ENCODE measurements at places on chromosomes 3 and 15. TPM values are rescaled to one million over a fixed set of nuclear protein-coding genes. Genes with fewer than 3 reads are reported as not detected.

BTBD1 gene
- 17.8 TPM for total RNA-seq

- no peak for DNase-seq
These were observed 30.9 kb downstream of the FRMD4B start for GRCh38 chr3:69354948-69355347.

ALDH1A3 gene
- 4.0 TPM for total RNA-seq

C3orf49 gene
- total RNA-seq: not detected

DNA sequence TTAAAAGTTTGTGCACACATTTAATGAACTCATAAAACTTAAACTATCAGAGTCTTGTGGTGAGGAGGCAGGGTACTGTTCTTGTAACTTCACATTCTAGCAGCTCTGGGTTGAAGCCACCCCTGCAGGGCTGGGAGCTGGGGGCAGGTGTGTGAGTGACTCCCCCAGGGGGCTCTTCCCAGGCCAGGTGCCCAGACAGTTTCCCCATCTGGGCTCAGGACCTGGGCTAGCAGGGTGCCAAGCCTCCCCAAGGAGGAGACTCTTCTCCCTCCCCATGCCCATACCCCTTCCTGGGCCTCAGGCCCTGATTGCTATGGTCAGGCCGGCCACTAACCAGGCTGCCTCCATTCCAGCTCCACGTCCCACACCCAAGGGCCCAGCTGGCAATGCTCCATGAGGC lies 22.0 kb upstream of the CHCHD6 start:
- peak; percentile 39 for DNase-seq

KCNMB3 gene
- total RNA-seq: 1.7 TPM

ROBO1 gene
- total RNA-seq: 3.1 TPM

DNA sequence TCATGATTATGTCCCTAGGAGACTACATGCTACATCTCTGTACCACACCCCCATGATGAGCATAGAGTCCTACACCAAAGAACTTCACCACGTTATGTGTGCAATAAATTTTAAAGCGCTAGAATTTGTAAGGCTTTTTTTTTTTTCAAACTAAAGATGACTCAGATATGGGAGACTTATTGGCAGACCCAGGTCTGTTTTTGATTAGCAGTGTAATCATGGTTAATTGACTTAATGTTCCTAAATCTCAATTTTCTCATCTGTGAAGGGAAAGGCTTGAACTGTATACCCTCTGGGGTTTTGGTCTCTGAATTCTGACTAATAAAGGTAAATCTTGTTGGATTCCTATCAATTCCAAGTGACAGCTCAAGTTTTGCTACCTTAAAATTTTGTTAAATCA lies 26.4 kb downstream of the ABI3BP start:
- DNase-seq: no peak

GRCh38 chr15:29045717-29046116 lies 159.9 kb downstream of the APBA2 start:
- no peak for DNase-seq

AMIGO3 gene
- total RNA-seq: not detected

BAHD1 gene
- 12.8 TPM for total RNA-seq

C3orf22 gene
- total RNA-seq: not detected

GOLGA8J gene
- 0.10 TPM for total RNA-seq

DNA sequence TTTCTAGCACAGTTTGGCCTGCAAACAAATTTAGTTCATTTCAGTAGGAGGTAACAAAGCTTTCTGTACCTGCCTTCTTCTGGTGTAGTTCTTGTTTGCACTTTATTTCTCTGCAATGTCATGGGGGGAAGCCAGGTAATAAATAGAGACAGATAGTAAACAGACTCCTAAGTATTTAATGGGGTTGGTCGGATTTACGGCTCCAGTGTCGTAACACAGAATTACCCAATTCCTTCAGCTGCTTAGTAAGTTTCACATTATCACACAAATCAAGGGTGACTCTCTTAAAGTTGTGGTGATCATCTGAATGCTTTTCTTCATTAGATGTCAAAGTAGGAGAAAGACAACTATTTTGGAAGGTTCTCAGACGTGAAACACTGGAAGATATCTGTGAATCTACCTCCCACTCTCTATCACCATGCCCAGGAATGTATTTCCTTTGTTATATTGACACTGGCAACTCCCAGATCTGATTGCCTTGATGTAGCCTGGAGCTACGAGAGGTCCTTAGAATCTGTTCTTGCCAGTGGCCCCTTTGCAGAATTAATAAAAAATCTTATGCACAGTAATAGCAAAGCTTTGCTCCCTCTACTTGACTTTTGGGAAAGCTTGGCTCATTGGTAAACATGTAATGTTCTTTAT lies 25.0 kb upstream of the TMC3 start:
- no peak for DNase-seq

GRCh38 chr3:16266714-16267113 lies 1.7 kb downstream of the OXNAD1 start:
- no peak for DNase-seq

SLC22A14 gene
- total RNA-seq: not detected

ZMYND10 gene
- total RNA-seq: 1.7 TPM

DNA sequence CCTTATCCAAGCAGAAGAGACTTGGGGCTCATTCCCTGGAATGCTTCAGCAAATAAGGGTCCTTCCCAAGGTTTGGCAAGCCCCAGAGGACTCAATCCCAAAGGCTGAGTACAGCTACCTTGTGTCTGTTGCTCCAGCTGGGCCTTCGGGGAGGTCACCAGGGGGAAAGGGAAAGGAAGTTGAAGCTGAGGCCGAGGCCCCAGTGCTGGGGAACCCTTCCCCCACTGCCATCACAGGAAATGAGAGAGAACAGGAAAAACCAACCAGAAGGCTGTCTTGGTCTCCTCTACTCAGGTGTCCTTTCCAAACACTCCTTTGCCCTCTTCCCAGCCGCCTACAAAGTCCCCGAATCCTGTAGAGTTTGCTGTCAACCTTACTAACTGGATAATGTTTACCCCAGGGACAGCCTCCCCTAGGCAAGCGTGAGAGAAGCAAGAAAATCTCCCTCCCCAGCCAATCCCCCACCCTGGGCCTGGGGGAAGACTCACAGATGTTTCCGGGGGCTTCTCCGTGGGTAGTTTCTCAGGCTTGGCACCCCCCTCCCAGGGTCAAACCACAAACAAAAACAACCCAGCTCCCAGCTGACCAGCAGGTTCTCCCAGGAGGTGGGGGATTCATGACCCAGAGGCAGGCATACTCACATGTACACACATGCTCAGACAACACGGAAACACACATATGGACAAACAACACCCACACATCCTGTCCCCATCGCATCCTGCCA lies 5.5 kb downstream of the CSRNP1 start:
- peak; percentile 52 for DNase-seq

- DNase-seq: no peak
These were observed 330 bp upstream of the TBC1D2B start for GRCh38 chr15:78077871-78078210.

TMEM108 gene
- not detected for total RNA-seq

DNA sequence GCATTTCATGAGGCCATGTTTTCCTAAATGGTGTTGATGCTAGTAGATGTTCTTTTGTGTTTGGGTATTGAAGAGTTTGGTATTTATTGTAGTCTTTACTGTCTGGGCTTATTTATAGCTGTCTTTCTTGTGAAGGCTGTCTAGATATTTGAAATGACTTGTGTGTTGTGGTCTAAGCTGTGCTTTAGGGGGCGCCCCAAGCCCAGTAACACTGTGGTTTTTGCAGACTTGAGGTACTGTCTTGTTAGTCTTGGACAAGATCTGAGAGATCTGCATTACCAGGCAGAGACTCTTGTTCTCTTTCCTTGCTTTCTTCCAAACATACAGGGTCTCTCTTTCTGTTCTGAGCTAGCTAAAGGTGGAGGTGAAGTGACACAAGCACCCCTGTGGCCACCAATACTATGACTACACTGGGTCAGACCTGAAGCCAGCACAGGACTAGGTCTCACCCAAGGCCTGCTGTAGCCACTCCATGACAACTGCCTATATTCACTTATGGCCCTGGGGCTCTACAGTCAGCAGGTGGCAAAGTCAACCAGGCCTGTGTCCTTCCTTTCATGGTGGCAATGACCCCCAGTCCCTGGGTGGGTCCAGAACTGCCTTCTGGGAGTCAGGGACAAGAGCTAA lies 152.1 kb upstream of the TBC1D5 start:
- no peak for DNase-seq

GRCh38 chr3:139620438-139620837 lies 57.3 kb downstream of the NMNAT3 start:
- no peak for DNase-seq

GRCh38 chr3:141122455-141123030 lies 71.4 kb downstream of the SPSB4 start:
- DNase-seq: no peak

IGF2BP2 gene
- total RNA-seq: 1.2 TPM

- no peak for DNase-seq
These were observed 20.9 kb downstream of the FSTL1 start for GRCh38 chr3:120429921-120430361.

GRCh38 chr3:186180151-186180550 lies 71.3 kb upstream of the ETV5 start:
- DNase-seq: no peak

DNA sequence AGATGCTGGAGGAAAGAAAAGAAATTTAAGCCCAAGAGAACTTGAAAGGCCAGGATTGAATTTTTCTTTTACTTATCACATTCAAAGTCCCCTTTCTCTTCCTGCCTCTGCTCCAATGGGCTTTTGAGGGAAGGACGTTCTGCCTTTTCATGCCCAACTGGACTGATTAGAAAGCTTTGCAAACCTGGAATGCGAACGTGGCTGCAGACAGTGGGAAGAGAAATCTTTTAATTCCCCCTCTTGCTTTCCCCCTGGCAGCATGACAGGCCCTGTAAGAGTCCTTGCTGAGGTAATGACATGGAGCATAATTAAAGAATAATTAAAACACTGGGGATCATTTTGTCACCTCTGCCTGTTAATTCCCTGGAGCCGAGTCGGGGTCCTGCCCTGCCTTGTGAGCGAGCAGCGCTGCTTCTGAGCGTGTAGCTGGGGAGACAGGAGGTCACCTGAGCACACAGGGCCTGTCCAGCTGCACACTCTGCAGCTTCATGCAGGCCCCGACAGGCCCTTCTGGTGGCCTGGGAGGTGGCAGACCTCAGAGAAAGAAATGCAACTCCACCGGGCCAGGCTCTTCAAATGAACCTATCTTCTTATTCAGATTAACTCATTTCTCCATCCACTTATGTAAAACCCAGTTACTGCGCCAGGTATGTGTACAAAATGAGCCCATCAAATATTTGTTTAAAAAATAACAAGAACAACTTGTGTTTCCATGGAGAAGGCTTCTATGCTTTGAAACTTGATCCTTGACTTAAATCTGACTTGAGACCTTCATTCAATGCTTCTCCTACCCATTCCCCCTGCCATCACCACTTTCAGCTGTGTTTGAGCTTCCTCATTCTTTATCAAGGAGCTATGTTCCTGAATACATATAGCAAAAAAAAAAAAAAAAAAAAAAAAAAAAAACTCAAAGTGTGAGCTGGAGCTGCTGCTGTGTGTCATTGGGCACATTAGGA lies 628.2 kb upstream of the CFAP20DC start:
- no peak for DNase-seq

DNA sequence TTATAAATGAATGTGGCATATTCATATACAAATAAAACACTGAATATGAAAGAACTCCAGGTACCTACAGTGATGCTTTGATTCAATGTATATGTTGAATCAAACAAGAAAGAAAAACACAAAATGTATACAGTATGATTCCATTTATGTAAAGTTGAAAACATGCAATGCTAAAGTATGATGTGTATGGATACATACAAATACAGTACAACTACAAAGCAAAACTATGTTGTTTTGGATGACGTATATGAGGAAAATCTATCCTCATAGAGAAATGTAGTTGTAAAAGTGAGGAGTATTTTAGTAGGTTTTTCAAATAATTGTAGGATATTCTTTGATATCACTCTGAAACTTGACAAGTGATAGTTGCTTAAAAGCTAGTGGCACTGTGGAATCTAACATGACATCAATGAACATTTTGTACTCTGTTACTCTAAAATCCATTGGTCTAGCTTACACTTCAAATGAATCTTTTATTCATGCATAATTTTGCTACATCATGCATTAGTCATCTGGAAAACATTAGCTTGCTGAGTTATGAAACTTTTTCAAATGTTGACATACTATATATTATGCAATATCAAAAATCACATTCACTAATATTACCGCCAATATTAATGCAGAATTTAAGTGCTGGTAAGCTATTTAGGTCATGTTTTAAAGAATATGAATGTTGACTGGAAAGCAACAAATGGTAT lies 278.1 kb upstream of the CHRNA7 start:
- DNase-seq: no peak

DNA sequence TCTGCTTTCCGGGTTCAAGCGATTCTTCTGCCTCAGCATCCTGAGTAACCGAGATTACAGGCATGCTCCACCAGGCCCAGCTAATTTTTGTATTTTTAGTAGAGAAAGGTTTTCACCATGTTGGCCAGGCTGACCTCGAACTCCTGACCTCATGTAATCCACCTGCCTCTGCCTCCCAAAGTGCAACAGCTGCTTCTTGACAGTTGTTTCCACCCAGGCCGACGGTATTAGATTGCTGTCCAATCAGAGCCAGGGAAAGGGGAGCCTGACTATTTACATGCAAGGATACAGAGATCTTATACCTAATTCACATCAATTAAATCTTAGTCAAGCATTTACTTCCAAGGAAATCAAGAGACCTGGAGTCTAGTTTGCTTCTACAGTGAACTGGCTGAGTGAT lies 4.0 kb upstream of the CAPN3 start:
- DNase-seq: no peak

ALDH1A2 gene
- 29.0 TPM for total RNA-seq

DNA sequence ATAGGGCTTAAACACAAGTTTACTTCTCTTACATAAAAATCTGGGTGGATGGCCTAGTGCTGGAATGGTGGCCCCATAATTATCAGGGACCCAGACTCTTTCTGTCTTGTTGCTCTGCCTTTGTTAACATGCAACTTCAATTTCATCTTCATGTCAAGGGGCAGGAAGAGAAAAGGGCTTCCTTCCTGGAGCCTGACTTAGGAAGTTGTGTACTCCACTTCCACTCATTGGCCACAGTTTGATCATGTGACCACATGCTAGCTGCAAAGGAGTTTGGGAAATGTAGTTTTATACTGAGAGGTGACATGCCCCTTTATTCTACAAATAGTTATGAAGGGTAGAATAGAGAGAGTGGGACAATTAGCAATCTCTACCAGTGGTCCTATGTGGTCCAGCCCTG lies 39.3 kb downstream of the RHCG start:
- DNase-seq: no peak

NLGN1 gene
- total RNA-seq: not detected

NXPE3 gene
- 1.3 TPM for total RNA-seq

ERICH6 gene
- total RNA-seq: not detected

PXYLP1 gene
- 3.7 TPM for total RNA-seq

KNG1 gene
- 1,019 TPM for total RNA-seq

- DNase-seq: no peak
These were observed 27.8 kb upstream of the RPL32 start for GRCh38 chr3:12869035-12869621.

- DNase-seq: no peak
These were observed 80.1 kb downstream of the SETD2 start for GRCh38 chr3:47083786-47084185.

DNA sequence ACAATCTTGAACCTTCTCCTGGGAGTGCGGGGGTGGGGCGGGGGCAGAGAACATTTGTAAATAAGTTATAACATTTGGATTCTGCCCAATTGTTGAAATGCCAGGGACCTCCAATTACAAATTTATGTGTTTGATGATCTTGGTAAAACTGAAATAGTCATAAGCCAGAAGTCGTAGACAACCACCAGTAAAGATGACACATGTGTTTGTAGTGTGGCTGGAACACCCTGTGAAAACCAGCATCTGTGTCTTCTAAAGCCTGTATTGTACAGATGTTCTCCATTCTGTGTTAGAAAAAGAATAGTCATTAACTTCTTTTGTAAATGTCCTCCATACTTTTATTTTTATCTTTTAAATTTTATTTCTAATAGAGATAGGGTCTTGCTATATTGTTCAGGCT lies 61.8 kb downstream of the ARIH1 start:
- DNase-seq: no peak

GOLGA8R gene
- total RNA-seq: 3.9 TPM

Measured in left lobe of liver (tissue), 2 donors.